ENCODE measurements at places on chromosomes 1 and 21.

DNA sequence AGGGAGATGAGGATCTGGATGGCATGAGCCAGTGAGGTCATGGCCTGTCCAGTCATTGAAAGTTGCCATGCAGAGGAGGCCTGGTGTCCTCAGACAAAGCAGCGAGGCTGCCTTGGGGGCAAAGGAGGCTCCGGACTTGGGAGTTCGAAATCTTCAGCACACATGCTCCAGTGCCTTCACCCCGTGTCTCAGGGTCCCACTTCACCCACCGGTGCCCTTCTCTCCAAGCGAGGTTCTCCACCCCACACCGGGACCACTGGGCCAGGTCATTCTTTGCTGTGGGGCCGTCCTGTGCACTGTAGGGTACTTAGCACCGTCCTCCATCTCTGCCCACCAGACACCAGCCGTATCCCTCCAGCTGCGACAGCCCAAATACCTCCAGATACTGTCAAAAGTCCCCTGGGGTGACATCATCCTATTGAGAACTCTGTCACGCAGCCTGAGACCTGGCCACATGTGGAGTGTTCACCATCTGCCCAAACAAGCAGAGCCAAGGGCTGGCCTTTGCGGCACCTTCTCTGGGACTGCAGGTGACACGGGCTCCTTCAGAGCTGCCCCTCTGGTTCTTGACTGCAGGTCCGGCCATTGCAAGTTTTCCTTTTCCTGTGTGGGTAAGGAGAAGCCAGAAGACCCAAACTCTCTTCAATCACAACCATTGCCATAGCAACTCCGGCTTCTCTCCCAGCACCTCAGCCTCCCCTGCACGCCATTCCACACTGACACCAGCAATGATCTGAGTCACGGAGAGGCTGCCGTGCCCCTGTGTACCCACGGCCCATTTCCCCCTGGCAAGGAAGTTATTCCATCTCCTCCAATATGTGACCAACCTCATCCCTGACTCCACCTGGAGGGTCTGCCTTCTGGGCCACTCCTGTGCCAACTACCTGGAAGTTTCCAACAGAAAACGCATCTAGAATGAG, 20.4 kb upstream of the PDE9A start:
- DNase-seq, result no peak

- DNase-seq, result no peak
Measured at GRCh38 chr1:38585971-38586370, 273.6 kb downstream of the RRAGC start.

- no peak for DNase-seq
Measured at GRCh38 chr1:159914252-159915018, 10.9 kb downstream of the TAGLN2 start.

GRCh38 chr21:29193072-29193471, 62.6 kb downstream of the MAP3K7CL start:
- no peak for DNase-seq

GRCh38 chr21:28239340-28239739, 753.3 kb downstream of the LTN1 start:
- no peak for DNase-seq

DNA sequence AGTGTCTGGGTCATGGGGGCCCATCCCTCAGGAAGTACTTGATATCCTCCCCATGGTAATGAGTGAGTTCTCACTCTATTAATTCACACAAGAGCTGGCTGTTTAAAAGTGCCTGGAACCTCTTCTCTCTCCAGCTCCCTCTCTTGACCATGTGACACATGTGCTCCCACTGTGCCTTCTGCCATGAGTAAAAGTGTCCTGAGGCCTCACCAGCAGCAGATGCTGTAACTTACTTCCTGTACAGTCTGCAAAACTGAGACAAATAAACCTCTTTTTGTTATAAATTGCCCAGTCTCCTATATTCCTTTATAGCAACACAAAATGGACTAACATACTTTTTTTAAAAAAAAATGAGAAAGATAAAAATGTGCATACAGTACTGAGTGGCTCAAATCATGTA, 24.0 kb downstream of the PUM1 start:
- no peak for DNase-seq

- no peak for DNase-seq
Measured at GRCh38 chr1:171805395-171806115, 24.1 kb downstream of the METTL13 start.

- no peak for DNase-seq
Measured at GRCh38 chr1:5913078-5913845, 79.0 kb downstream of the NPHP4 start.

DNA sequence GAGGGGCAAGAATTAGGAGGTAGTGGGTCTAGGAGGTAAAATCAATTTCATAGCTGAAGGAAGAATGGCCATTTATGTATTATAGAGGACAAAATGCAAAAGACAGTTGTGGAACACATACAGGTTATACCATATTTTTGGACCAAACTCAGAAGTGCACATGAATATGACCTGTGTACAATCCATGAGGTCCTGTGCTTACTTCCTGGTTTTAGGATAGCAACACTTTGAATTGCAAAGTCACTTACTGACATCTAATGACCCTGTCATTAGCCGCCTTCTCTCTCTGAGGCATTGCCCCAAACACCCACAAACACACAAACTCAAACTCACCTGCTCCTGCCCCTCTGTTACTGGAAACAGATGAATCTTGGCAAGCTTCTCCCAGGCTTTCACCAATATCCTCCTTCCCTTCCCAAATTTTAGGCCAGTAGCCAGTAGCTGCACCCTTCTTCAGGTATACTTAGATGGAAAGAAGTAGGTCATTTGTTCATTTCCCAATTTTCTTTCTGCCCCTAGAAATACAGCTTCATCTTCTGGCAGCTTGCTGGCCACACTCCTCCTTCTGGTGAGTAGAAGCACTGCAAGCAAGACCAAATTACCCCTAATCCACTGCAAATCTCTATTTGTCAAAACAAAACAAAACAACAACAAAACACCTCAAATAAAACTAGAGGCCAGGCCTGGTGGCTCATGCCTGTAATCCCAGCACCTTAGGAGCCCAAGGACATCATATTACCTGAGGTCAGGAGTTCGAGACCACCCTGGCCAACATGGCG, 13.7 kb upstream of the RPL5 start:
- DNase-seq, result no peak

GRCh38 chr1:31181515-31182343, 58.0 kb downstream of the NKAIN1 start:
- no peak for DNase-seq

- DNase-seq, result no peak
Measured at GRCh38 chr1:59698386-59698785, 116.4 kb upstream of the HOOK1 start.

DNA sequence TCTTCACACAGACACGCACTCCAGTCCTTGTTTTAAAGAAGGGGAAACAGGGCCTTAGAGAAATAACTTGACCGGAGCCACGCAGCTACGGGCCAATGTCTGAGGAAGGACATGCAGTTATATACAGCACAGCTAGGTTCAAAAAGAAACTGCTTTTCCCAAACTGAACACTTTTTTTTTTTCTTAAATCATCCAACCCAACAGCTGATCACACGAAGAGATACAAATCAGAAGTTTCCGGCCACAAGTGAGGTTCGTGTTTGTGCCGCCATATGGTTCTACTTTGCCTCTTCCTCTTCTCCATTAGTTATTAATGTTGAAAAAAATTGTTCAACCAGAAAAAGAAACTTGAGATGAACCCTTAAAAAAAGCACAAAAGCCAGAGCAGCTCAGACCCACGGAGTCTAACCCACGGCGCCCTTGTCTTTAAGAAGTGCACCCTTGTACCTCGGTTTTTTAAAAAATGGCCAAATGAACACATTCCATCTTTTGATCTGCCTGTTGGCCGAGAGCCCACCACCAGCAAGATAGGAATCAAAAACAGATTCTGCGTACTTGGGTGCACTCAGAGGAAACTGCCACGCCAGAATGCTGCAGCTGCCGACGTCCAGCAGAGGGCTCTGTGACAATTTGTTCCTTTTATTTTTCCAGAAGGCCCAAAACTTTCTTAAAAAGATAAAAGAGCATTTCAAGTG, 78.9 kb downstream of the SLC66A1 start:
- no peak for DNase-seq

GRCh38 chr21:40976198-40977109, 129.5 kb upstream of the DSCAM start:
- DNase-seq, result no peak

- DNase-seq, result no peak
Measured at GRCh38 chr21:41752231-41752681, 14.6 kb downstream of the RIPK4 start.

DNA sequence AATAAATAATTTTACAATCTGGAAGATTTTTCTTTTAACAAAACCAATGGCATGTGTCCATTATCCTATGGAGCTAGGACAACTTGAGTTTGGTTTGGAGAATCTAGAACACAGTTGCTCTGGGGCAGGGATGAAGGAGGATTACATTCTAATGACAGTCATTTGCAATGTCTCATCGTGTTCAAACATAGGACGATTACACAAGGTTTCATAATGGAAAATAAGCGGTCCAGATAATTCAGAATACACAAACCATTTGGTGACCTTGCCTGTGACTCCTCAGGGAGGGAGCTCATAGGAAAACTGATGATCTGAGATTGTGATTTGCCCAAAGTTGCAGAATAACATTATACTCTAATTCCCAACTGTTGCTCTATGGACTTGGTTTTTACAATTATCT, 27.6 kb upstream of the RGL1 start:
- no peak for DNase-seq

- no peak for DNase-seq
Measured at GRCh38 chr21:43916691-43917514, 51.9 kb downstream of the AGPAT3 start.

DNA sequence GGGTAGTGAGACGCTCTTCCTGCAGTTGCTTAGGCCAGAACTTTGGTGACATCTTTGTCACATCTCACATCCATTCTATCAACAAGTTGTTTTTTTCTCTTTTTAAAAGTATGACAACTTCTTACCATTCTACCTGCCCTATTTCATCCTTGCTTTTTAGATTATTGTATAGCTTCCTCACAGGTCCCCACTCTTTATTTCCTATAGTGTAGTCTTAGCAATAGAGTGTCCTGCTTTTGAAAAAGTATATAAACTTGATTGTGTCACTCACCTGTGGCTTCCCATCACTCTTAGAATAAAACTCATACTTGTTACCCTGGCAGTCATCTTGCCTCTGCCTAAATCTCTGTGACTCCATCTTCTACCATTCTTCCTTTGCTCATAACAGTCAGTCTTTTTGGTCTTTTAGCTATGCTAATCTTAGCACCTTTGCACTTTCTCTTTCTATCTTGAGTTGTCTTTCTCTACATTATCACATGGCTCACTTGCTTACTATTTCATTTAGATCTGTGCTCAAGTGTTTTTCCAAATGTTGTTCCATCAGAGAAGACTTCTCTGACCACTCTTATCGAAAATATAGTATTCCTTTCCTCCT, 9.5 kb downstream of the CDC73 start:
- DNase-seq, result no peak

GRCh38 chr1:223556414-223557129, 108.9 kb downstream of the CAPN8 start:
- DNase-seq, result no peak

GRCh38 chr1:59361766-59362165, 64.9 kb downstream of the FGGY start:
- no peak for DNase-seq

DNA sequence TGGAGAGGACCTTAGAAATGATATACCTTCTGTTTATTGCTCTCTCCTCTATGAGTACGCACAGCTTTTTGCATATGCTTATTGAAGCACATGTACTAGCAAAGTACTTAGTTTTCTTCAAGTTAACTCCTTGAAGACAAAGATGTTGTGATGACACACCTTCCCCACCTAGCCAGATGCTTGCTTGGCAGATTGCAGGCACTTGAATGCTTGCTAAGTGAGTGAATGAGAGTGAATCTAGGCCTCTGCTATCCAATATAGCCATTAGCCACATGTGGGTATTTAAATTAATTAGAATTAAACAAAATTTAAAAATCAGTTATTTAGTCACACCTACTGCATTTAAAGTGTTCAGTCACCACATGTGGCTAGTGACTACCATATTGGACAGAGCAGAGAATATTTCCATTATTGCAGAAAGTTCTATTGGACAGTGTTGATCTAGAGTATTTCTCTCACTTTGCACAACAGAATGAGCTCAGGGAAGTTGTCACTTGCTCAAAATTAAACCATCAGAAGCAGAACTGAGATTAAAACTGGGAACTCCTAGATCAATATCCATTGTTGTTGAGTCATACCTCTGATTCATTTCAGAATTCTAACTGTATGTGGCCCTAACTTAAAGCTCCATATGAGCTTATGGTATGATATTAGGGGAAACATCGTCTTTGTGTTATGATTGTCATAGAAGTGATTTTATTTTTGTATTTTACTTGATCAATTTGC, 8.6 kb upstream of the EEIG2 start:
- DNase-seq, result no peak

- no peak for DNase-seq
Measured at GRCh38 chr1:111334169-111334568, 43.5 kb downstream of the CHIA start.

GRCh38 chr21:31946231-31946630, 73.4 kb downstream of the HUNK start:
- no peak for DNase-seq

DNA sequence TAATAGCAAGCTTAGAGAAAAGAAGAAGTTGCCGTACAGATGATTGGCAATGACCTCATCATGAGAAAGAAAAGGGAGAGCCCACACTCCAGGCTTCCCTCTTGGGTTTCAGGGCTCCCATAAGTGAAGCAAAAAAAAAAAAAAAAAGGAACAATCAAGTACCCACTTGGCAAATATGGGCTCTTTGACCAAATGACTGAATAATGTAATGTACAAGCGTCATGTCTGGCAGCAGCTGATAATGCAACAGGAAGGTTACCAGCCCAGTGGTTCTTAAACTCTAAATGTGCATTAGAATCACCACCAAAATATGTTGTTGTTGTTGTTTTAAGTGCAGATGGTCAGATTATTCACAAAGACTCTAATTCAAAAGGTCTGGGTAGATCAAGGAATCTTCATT, 13.5 kb downstream of the TNFSF4 start:
- DNase-seq, result no peak

- no peak for DNase-seq
Measured at GRCh38 chr1:30551603-30552002, 171.8 kb downstream of the MATN1 start.

DNA sequence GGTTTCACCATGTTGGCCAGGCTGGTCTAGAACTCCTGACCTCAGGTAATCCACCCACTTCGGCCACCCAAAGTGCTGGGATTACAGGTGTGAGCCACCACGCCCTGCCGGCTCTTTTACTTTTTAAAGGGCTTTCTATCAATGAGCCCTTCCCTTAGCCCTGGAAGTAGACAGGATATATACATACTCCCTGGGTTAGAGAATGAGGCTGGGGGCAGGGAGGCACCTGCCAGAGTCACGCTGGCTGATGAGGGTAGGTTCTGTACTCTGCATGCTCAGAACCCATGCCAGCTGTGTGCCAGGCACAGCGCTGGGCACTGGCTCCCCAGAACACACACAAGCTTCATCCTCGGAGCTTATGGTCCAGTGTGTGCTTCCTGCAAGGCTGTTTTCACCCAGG, 113.6 kb upstream of the IPO9 start:
- DNase-seq, result no peak

GRCh38 chr1:59044535-59045121, 252.3 kb upstream of the FGGY start:
- DNase-seq, result no peak

Measured in cerebellar nuclear complex (tissue), 1 donor.